ENCODE measurements at places on chromosomes 2 and 18. TPM values are rescaled to one million over a fixed set of nuclear protein-coding genes. Genes with fewer than 3 reads are reported as not detected.

Gene SLC5A7
- total RNA-seq, result not detected

Gene CROCC2
- not detected for total RNA-seq

Gene TGFA
- not detected for total RNA-seq

Gene TRMT61B
- 12.5 TPM for total RNA-seq

GRCh38 chr18:38940475-38940862 lies 1374.9 kb upstream of the CELF4 start:
- DNase-seq, result no peak

DNA sequence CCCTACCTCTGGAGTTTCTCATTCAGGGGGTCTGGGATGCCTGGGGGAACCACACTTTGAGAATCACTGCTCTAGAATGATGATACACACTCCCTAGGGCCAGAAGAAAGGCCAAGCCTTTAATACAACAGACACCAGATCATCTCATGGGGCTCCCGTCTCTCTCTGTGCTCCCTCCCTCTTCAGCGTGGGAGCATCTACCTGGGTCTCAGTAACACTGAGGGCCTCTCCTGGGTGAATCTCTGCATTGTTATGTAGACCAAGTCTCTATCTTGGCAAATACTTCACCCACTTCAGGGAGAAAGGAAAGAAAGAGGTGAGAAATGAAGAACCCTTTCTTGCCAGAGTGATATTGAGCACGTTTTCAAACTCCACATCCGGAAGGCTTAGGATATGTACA lies 146.8 kb upstream of the MSH6 start:
- DNase-seq, result no peak

DNA sequence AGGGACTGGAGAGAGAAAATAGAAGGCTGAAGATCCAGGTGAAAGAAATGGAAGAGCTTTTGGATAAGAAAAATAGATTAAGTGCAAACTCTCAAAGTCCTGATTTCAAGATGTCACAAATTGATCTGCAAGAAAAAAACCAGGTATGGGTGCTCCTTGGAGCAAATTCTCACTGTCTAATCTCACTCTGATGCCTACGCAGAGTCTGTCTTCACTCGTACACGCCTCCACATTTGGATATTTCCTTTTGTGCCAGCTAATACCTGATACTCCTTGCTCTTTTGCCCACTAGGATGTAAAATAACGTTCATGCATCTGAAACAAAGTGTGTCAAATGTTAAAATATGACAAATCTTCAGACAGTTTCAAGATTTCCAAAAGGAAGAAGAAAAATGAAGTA lies 99.4 kb downstream of the CCDC102B start:
- no peak for DNase-seq

- DNase-seq, result no peak
Measured at GRCh38 chr2:220935789-220936321, 636.2 kb downstream of the EPHA4 start.

- DNase-seq, result no peak
Measured at GRCh38 chr2:48250474-48250844, 279.5 kb upstream of the STON1 start.

- no peak for DNase-seq
Measured at GRCh38 chr2:146587291-146587713, 1257.5 kb upstream of the ACVR2A start.

- no peak for DNase-seq
Measured at GRCh38 chr2:60383401-60384143, 169.9 kb downstream of the BCL11A start.

Gene CGREF1
- total RNA-seq, result under 0.01 TPM

DNA sequence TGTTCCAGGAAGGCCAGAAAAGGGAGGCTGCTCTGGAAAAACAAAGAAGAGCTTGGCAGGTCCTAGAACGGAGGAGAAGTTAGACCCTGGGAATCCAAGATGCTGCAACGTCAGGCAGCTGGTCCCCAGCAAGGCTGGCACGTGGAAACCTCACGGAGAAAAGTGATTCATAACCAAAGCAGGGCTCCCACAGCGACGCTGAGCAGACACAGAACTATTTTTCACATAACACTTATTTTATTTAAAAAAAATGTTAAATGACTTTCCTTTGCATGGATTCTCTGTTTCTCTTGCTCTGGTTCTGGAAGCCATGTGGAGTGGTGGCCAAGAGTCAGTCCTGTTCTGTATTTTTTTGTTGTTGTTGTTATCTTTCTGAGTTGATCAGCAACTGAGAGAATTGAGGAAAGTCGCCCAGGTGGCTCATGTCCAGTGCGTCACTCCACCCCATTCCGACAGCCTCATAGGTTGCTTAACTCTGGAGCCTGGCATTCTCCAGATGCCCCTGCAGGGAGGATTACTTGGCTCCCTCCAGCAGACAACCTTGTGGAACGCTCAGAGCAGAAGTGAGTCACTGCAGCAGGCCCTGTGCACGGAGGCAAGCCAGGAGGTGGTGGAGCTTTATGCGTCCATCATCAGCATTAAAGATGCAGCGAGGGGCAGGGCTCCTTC lies 229.9 kb upstream of the HDAC4 start:
- peak; percentile 73 for DNase-seq

- DNase-seq, result no peak
Measured at GRCh38 chr2:239363946-239364637, 36.7 kb downstream of the HDAC4 start.

DNA sequence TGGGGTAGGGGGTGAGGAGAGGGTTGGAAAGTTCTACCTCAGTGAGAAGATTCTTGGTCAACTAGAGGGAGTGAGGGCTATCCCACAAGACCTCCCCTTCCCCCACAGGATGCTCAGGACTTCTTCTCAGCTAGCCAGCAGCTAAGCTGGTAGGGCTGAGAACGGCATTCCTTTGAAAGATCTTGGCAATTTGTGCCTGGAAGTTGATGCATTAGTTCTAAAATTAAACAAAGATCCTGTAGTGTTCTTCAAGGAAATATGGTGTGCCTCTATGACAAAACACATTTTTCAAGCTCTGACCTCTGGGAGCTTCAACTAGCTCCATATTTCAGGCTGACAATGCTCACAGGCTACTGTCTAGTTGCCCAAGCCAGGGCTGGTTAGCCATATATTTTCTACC lies 2.3 kb downstream of the LYPD1 start:
- no peak for DNase-seq

Gene ONECUT2
- total RNA-seq, result under 0.01 TPM

Gene CCDC88A
- total RNA-seq, result 61.2 TPM

Gene PCGF1
- 23.7 TPM for total RNA-seq

- DNase-seq, result peak; percentile 69
Measured at GRCh38 chr18:9101730-9102507, 580 bp upstream of the NDUFV2 start.

Gene MROH2A
- total RNA-seq, result not detected

DNA sequence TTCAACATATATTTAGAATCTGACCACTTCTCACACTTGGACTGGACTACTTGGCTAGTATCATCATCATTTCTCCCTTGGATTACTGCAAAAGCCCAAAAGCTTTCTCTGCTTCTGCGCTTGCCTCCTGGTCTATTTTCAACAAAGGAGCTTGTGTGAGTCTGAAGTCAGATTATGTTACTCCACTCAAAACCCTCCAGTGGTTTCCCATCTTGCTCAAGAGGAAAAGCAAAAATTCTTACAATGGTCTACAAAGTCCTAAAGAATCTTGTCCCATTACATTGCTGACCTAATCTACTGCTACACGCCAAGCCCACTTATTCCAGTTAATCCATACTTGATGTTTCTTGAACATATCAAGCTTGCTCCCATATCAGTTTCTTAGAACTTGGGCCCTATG lies 9.6 kb downstream of the PREPL start:
- peak; percentile 70 for DNase-seq

GRCh38 chr2:39401319-39401718 lies 35.8 kb downstream of the MAP4K3 start:
- no peak for DNase-seq

Gene PRKD3
- 85.9 TPM for total RNA-seq

GRCh38 chr2:240526521-240526920 lies 31.3 kb downstream of the ANKMY1 start:
- no peak for DNase-seq

DNA sequence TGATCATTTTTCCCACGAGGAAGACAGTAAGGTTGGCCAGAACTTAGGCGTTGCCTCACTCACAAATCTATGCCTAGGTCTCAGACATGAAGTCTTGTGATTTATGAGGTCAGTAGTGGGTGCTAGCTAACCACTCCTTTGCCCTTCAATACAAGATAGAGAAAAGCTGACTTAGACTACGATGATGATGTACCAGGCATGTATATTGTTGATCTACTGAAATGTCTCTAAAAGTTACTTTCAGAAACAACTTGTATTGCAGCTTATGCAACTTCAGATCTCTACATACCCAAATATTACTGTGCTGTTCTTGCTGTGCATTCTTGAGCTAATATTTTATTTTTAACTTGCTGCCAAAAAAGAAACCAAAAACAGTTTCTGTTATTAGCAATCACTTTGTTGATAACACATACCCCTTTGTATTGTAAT lies 30.6 kb downstream of the MAPRE2 start:
- DNase-seq, result peak; percentile 58

GRCh38 chr2:237724811-237725478 lies 73.6 kb upstream of the RBM44 start:
- DNase-seq, result no peak

Gene CCDC141
- under 0.01 TPM for total RNA-seq

DNA sequence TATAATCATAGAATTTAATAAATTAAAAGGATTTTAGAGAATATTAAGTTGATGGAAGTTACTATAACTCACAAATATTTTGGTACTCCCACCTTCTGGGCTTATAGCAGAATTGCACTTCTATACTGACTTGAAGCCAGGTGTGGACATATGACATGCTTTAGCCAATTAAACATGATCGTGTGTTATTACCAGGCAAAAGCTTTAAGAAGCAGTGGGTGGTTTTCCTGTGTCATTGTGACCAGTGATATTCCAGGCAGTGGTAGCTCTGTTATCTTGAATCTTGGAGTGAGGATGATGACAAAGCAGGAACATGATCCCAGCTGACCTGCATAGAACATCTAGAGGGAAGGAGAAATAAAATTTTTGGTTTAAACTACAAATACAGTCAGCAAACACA lies 370.9 kb upstream of the ZEB2 start:
- peak; percentile 24 for DNase-seq

Gene TLX2
- not detected for total RNA-seq

DNA sequence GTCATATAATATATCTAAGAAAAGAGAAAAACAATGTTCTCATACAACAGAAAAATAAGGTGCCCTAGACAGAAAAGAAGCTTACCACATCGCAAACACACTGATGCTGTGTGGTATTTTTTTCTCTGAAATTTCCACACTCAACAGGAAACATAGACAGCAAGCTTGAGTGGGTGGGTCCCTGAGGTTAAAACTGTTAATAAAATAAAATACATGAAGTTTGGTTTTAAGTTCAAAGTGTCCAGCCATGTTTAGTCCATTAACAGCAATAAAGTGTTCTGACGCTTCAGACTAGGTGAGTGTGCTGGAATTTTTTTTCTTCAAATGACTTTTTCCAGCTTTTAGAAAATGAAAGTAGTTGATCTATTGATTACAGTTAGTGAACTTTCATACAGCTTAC lies 83.3 kb upstream of the EPB41L5 start:
- no peak for DNase-seq

Gene DYSF
- total RNA-seq, result 4.2 TPM

DNA sequence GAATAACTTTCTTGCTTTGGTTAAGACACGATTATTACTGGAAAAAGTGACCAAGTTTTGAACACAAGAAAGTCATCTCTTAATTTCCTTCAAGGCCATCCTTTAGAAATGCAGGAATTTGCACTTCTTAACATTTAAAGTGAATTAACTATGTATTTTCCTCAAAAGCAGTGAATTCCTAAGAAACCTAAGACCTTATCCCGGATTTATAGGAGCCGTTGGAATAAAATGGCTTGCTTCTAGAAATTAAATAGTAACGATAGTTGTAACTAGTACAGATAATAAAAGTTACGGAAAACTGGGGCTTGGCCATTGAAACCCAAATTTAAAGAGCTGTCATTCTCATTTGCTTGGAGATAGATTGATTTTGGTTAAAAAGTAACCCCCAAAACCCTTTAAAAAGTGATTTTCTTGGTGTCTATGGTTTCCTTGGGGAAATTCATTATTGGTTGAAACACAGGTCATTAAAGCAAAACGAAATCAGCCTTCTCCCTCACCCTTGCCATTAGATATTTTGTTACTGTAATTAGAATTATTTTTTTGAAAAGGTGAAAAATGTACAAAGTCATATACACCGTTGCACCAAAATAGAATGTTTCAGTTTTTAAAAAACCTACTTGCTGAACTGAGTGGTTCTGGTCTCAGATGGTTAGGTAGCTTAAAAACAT lies 2.0 kb downstream of the SKOR2 start:
- DNase-seq, result no peak

- peak; percentile 0 for DNase-seq
Measured at GRCh38 chr2:79453918-79454317, 58.9 kb upstream of the CTNNA2 start.

Gene PLB1
- total RNA-seq, result 3.0 TPM

DNA sequence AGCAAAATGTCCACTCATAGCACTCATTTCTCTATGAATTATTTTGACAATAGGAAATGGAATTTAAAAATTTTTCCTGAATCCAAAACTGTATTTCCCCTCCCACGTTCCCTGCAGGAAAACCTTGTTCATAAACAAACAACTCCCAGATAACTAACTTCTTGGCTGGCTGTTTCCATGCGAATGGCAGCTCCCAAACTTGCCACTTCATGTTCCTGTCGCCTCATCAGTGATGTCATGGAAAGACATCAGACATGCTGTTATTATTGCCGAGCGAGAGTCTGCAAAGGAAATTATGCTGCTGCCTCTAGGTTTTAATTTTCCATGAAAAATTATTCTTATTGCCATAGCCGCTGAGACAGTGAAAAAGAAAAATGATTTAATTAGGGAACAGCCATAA lies 117.0 kb upstream of the RIOK3 start:
- DNase-seq, result peak; percentile 47

Gene TTC27
- total RNA-seq, result 32.4 TPM

GRCh38 chr2:222398446-222398885 lies 25.9 kb upstream of the SGPP2 start:
- DNase-seq, result no peak

DNA sequence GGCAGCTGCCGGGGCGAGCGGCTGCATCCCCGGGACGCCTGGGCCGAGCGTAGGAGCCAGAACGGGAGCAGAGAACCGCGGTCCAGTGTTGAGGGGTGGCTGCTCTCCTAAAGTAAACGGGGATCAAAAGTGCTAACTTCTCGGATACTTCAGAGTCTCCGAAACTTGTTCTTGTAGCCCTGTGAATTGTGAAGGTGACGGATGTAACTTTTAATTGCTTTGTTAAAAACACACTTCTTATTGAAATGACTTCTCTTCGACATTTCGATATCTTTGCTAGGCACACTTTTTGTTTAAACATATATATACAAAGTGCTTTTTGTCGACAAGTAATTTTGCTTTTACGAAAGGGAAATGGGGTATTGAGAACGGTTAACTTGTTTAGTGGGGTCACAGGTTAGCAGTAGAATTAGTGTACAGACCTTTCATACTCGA lies 540 bp downstream of the ATP9B start:
- DNase-seq, result no peak

Gene LGALSL
- total RNA-seq, result 3.2 TPM

Gene AGPS
- total RNA-seq, result 46.2 TPM

All from fibroblast of villous mesenchyme (primary cell).